Stimulated activated CD8-positive, alpha-beta memory T cell treated with anti-CD3 and anti-CD28 coated beads, Interleukin-4, amount 100 ng/mL, for 1 hour (primary cell): ENCODE measurements at places on chromosomes 4 and X.

DNA sequence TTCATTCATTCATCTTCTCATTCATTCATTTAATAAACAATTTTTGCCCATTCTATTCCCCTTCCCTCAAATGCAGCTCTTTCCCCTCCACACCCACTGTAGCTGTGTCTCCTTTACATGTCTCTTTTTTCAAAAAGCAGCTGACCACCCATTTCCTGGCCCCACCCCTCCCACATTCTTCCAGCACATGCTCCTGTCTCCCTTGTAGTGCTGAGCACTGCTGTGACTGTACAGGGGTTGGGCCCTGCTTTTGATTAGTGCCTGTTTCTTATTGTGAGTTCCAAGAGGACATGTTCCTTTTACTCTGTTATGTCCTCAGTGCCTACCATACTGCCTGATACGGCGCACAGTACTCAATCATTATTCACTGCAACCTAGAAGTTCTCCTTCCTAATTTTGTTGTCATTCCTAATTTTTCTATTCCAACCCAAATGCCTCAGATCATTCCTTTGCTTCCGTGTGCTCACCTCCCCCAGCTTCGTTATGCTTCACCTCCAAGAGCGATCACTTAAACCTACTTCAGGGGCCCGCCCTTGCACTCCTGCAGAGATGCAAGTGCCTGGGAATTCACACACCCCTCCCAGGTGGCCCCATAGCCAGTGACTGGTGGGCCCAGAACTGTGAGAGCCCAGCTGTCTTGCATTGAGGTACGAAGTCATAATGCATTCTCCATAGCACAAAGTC is 152.2 kb downstream of the STK32B start:
- DNase-seq: no peak

- DNase-seq: no peak
Measured at GRCh38 chr4:187380181-187380581, 615.4 kb upstream of the ZFP42 start.

DNA sequence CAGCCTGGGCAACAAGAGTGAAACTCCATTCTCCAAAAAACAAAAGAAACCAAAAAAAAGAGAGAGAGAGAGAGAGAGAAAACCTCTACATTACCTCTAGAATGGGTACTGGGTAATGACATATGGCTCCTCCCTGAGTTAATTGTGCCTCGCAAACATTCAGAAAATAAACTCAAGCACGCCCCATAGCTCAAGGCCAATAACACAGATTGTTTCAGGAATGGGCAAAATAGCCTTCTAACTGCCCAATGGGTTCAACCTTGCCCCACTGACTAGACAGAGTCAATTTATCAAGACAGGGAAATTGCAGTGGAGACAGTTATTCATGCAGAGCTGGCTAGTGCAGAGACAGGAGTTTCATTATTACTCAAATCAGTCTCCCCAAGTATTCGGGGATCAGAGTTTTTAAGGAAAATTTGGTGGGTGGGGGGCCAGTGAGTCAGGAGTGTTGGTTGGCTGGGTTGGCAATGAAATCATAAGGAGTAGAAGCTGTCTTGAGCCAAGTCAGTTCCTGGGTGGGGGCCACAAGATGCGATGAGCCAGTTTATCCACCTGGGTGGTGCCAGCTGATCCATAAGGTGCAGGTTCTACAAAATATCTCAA is 25.1 kb downstream of the NIPAL1 start:
- no peak for DNase-seq

DNA sequence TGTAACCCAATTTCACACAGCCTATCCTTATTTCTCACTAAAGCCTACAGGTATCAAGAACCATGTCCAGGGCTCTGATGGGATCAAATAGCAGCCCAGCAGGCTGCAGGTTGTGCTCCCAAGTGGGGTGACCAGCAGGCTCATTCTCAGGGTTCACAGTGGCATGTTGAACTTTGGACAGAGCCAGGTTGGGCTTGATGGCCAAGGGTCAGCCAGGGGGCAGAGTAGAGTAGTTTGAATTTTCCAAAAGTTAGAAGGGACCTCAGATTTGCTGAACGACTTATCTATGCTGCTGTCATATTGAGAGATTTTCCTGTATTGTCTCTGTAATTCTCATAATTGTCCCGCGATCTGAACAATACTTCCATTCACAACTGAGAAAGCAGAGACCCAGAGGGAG is 310.8 kb upstream of the BOD1L1 start:
- no peak for DNase-seq

- DNase-seq: no peak
Measured at GRCh38 chr4:164771088-164771487, 17.2 kb downstream of the SMIM31 start.

GRCh38 chr4:188697243-188697642 is 558.0 kb downstream of the TRIML1 start:
- no peak for DNase-seq
